ENCODE measurements at places on chromosomes 11 and 22.

GRCh38 chr11:122984186-122985011 lies 2.8 kb upstream of the BSX start:
- no peak for DNase-seq

- DNase-seq = no peak
Measured at GRCh38 chr11:23079382-23079813, 219.1 kb upstream of the CCDC179 start.

GRCh38 chr22:42648368-42649245 lies 585 bp downstream of the CYB5R3 start:
- no peak for DNase-seq

DNA sequence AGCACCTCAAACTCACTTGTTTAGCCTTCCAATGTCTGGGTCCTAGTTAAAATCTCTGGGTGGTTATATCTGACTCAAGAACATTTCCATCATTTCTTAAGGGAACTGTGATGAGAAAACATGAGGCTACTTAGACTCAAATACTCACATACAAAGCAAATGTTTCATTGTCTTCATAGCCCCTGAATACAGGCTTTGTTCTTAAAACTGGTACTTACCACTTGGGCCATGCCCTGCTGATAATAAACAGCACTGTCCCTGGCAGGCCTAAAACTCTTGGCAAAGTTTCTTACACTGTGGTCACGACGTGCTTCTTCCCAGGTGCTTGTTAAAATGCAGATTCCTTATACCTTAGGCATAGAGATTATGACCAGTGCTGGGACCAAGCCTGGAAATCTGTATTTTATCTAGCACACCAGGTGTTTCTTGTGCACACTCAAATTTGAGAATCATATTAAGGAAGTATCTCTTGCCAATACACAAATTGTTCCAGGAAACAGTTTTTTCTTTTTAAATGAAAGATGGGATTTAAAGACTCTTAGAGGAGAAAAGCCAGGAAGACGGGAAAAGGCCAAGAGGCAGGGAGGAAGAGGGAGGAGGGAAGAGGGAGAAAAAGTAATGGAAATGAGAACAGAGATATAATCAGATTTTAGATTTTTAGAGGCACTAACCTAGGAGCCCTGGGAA lies 287.9 kb upstream of the MPPED2 start:
- DNase-seq = no peak

- no peak for DNase-seq
Measured at GRCh38 chr22:19059481-19060278, 62.5 kb downstream of the DGCR2 start.

DNA sequence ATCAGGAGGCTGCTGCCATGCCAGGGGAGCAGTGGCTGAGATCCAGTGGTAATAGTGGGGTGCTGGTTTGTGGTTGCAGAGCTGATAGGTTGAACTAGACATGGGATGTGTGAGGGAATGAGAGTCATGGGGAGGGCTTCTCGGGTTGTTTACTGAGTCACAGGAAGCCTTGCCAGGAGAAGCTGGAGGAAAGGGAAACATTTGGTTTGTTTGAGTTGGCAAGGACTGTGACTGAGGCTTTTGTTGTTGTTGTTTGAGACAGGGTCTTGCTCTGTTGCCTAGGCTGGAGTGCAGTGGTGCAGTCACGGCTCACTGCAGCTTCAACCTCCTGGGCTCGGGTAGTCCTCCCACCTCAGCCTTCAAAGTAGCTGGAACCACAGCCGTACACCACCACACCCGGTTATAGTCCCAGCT lies 49.3 kb downstream of the CABIN1 start:
- DNase-seq = no peak

GRCh38 chr11:71400216-71400615 lies 48.0 kb downstream of the DHCR7 start:
- DNase-seq = no peak

GRCh38 chr11:2535673-2536439 lies 91.0 kb downstream of the KCNQ1 start:
- DNase-seq = no peak

DNA sequence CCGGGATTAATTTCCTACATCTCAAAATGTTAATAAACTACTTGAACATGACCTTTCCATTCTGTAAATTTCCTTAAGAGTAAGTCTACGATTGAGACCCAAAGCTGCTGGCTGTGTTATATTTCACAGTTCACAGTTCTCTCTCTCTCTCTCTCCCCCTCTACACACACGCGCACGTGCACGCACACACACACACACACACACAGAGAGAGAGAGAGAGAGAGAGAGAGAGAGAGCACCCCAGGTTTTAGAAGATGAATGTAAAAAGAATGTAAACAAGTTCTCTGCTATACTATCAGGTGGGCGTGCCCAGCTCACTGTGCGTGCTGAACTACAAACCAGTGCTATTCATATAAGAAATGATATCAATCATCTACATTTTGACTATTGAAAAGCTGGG lies 3.3 kb downstream of the BDNF start:
- no peak for DNase-seq

Measured in NCI-H187 treated with DMSO at 0.1 percent for 48 hours (cell line).